ENCODE measurements at places on chromosomes 1 and 21.

- no peak for DNase-seq
Observed at GRCh38 chr1:175089136-175089718, 21.6 kb downstream of the TNN start.

GRCh38 chr1:227192163-227192562, 126.1 kb downstream of the CDC42BPA start:
- DNase-seq, result peak; percentile 9

- DNase-seq, result peak; percentile 6
Observed at GRCh38 chr1:196723325-196724185, 51.1 kb upstream of the CFHR3 start.

- DNase-seq, result no peak
Observed at GRCh38 chr1:90591355-90591969, 125.6 kb downstream of the BARHL2 start.

DNA sequence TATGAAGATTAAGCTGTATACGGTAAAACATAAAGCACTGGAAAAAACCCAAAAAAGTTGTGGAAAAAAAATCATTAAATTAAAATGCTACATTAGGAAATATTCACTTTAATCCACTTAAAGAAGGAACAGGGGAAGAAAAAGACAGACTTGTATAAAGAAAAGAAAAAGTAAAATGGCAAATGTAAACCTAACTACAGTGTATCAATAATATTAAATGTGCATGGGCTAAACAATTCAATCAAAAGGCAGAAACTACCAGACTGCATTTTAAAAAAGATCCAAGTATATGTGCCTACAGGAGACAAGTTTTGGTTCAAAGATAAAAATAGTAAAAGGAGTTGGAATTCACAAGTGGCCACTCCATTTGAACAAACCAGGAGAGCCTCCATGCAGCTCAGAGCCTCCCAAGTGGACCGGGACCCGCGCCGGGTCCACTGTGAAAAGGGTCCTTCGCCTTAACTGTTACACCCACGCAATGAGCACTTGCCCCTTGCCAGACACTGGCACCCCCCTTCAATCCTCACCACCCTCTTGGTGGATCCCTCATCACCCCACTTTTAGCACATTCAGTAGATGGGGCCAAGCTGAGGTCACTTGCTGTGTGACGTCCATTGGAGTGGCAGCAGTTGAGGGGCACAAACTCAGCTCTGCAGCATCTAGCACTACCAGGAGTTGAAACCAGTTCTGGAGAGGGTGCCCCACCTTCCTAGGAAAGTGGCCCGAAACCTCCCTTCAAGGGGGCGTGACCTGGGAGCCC, 898 bp downstream of the C1orf174 start:
- DNase-seq, result no peak

DNA sequence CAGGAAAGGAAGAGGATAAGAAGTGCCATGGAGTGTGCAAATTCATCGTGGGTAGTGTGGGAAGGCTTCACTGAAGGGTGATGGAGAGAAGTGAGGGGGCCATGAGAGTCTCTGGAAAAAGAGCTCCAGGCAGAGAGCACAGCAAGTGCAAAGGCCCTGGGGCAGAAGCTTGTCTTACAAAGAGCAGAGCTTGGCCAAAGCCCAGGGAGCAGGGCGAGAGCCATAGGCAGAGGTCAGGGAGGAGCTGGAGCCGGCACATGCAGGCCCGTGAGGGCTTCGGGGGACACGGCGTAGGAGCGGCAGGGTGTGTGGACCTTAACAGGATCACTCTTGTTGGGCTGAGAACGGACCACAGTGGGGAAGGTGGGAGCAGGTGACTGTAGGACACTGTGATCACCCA, 83.7 kb upstream of the EDN2 start:
- no peak for DNase-seq

DNA sequence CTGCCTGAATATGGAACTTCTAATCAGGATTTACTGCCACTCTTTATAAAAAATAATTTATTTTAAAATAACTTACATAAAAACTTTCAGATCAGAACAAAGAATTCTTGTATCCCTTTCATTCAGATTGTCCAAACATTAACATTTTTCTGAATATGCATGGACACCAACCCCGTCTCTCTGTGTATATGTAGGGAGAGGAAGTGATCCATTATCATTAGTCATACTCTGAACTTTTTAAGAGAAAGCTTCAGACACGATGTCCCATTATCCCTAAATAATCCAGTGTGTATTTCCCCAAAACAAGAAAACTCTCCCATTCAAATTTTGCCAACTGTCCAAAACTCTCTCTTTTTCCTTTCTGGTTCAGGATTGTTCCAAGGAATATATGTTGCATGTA, 122.3 kb upstream of the CXADR start:
- no peak for DNase-seq

GRCh38 chr1:12503709-12504108, 114.3 kb downstream of the DHRS3 start:
- DNase-seq, result no peak

GRCh38 chr1:197896301-197896700, 6.1 kb upstream of the C1orf53 start:
- DNase-seq, result no peak

- no peak for DNase-seq
Observed at GRCh38 chr1:218496561-218496960, 151.4 kb downstream of the TGFB2 start.

DNA sequence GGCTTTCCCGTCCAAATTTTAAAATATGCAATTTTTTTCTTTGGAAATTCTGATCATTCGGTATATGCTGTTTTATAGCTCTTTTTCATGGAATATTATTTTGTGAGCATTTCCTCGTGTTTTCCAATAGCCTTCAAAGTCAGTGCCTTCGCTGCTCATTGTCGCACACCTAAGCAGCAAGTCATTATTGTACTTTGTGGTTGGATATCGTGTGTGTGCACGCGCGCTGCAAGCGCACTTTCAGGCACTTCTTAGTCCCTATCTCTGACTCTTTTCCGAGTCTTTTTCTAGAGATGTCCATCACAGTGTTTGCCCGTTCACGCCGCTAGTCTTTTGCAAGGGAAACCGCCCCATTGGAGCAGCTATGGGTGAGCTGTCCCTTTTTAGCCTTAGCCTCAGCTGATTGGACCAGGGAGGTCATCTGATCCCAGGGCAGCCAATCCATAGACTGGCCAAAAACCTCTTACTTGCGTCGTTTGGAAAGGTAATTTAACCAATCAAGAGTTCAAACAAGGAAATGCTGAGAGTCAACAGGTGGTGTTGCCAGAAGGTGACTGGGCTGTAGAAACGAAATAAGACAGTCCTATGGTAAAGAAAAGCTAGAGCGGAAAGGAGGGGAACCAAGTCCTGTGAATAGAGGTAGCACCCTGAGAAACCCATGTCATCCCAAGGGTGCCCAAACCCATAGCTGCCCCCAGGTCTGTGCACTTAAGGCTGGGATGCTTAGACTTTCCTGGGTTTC, 710 bp upstream of the HYI start:
- DNase-seq, result peak; percentile 85

GRCh38 chr1:160806109-160806665, 10.2 kb downstream of the LY9 start:
- DNase-seq, result no peak

DNA sequence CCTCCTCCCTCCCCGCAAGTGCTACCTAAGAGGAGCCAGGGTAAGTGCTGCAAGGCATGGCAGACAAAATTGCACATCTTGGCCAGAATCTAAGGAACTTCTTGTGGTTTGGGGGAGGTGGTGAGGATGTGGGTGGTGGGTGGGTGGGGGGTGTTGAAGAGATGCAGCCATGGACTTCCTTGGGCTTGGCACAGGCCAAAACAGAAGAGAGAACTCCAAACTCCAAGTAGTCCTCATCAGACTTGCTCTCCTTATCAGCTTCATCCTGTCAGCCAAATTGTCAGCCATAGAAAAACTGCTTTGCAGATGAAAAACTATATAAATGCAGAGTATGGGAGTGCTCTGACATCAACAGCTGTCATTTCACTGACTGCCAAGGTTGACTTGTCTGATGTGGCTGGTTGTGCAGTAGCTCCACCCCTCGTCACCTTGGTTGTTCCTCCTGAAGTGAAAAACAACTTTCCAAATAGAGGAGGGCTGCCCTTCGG, 7.1 kb downstream of the AMIGO1 start:
- no peak for DNase-seq

DNA sequence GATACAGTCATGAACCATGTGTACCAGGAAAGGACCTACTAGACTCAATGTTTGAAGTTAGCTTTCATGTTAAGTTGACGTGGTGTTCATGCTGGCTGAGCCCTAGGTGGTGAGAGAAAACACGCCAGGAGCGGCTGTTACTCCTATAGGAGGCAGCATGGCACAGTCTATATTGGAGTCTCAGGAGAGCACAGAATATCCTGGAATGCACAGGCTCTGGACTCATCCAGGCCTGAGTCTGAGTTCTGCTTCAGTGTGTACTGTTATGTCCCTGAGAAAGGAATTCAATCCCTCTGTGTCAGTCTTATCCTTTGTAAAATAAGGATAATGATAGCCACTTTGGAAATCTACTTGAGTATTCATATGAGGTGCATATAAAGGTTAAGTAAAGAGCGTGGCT, 41.2 kb downstream of the DPT start:
- no peak for DNase-seq

GRCh38 chr1:151435174-151435573, 24.1 kb downstream of the POGZ start:
- DNase-seq, result no peak

DNA sequence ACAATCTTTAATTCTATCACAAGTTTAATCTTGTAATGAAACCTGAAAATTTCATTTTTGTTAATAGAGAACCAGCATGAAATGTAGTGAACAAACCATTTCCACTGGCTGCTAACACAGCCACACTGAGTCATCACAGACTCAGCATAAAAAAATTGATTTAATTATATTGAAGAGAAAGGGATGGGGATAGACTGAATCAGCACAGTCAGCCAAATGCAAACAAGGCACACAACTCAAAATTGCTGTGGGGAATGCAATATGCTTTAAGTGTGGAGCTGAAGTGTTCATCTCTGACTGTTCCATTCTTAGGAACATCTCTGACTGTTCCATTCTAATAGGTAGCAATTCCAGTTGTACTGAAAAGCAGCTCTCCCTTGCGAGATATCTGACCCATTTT, 299.8 kb downstream of the MRPL39 start:
- DNase-seq, result no peak

DNA sequence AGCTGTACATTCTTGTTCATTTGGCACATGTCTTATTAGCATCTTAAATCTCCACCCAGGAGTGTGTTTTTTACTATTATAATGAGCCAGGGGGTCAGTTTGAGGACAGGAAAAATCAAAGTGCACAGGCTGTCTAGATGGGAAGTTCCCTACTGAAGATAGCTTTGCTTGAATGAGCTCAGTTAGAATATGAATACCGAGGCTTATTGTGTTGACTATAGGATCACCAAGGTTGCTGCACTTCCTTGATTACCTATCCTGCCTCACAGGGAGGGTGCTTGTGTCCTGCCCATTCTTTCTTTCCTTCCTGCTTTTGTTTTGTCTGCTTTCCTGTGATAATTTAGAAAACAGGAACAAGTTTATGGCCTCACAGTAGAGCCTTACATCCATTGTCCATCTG, 16.3 kb downstream of the PHGDH start:
- DNase-seq, result no peak

DNA sequence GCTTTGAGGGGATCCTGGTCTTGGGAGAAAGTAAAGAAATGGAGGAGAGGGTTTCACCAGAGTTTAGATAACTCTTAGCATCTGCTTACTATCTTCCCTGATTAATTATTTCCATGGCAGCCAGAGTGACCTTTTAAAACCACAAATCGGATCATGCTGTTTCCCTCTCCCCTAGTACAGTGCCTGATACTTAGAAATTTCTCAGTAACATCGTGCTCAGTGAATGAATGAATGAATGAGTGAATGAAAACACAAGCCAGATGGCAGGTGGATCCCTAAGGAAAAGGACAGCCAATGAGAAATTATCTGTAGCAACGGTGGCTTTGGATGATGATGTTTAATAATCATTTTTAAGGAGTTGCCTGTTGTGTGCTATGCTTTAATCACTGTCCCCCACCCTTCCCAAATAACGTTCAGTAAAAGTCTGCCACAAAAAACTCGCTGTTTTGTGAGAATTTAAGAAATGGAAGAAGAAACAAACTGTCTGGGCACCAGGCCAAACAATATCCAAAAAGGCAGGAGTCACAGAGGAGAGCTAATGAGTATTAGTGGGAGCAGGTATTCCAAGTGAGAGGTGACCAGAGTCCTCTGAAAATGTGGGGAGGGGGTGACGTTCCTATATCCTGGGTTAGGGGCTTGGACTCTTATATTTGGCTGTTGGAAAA, 737 bp upstream of the SMAP2 start:
- DNase-seq, result no peak

DNA sequence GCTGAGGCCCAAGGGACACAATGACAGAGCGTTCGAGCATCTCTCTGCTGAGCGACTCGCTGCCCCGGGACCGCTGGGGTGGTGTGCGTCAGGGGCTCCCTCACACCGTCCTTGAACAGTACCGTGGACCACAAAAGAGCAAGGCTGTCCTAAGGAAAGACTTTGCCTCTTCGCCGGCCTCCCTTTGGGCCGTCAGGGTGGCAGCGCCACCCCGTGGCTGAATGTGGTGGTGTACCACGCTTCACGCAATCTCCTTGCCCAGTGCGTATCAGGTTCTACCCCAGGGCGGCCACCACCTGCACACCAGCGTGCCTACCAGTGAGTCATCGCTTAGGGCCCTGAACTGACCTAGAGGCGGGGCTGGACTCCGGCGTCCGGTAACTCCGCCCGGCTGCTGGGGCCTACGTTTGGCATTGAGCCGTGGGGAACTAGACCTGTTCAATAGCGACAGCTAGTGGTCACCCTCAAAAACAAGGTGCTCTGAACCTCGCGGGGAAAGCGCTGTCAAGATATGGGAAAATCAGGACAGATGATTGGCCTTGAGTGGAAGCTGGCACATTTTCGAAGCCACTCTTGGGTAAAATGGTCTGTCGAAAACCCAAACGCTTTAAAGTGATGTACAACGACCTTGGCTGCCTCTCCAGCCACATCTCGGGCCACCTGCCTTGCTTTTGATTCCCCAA, 8.1 kb upstream of the TRAF3IP3 start:
- peak; percentile 82 for DNase-seq

DNA sequence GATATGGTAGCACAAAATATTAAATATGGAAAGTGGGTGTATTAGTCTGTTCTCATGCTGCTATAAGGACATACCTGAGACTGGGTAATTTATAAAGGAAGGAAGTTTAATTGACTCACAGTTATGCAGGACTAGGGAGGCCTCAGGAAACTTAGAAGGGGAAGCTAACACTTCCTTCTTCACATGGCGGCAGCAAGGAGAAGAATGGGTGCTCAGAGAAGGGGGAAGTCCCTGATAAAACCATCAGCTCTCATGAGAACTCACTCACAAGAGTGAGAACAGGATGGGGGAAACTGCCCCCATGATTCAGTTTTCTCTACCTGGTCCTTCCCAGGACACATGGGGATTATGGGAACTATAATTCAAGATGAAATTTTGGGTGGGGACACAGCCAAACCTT, 15.8 kb upstream of the BACE2 start:
- DNase-seq, result no peak

- DNase-seq, result no peak
Observed at GRCh38 chr21:31778546-31778945, 46.6 kb upstream of the SCAF4 start.

DNA sequence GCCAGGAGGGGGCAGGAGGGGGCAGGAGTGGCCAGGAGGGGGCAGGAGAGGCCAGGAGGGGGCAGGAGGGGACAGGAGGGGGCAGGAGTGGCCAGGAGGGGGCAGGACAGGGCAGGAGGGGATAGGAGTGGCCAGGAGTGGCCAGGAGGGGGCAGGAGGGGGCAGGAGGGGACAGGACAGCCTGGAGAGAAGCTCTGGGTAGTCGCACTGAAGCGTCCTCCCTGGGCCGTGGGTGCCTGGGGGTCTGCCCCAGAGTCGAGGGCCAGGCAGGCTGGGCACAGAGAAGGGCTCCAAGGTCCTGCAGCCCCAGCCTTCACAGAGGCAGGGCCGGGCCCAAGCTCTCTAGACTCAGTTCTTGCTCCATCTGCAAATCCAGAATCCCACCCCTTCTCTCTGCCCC, 22.9 kb downstream of the MEGF6 start:
- DNase-seq, result no peak
